H7 (cell line): ENCODE measurements at places on chromosomes 7 and 10. TPM values are rescaled to one million over a fixed set of nuclear protein-coding genes. Genes with fewer than 3 reads are reported as not detected.

GRCh38 chr7:132666071-132666773 lies 90.0 kb upstream of the PLXNA4 start:
- no peak for DNase-seq

ZNF736 gene
- total RNA-seq, result not detected in 2 replicates

DNA sequence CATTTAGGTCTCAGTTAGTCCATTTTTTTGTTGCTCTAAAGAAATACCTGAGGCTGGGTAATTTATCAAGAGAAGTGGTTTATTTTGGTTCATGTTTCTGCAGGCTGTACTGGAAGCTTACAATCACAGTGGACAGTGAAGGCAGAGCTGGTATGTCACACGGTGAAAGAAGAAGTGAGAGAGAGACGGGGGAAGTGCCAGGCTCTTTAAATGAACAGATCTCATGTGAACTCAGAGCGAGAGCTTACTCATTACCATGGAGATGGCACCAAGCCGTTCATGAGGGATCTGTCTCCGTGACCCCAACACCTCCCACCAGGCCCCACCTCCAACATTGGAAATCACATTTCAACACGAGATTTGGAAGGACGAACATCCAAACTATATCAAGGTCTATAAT lies 18.9 kb upstream of the PNLIPRP3 start:
- no peak for DNase-seq

PAX4 gene
- total RNA-seq, result 0.07 TPM in 1 of 2 replicates, not detected in the other

CFAP43 gene
- total RNA-seq, result 0.21 and 0.30 TPM in 2 replicates

NAT16 gene
- total RNA-seq, result 0.30 and 0.59 TPM in 2 replicates

BAZ1B gene
- total RNA-seq, result 44.6 and 57.9 TPM in 2 replicates

DNA sequence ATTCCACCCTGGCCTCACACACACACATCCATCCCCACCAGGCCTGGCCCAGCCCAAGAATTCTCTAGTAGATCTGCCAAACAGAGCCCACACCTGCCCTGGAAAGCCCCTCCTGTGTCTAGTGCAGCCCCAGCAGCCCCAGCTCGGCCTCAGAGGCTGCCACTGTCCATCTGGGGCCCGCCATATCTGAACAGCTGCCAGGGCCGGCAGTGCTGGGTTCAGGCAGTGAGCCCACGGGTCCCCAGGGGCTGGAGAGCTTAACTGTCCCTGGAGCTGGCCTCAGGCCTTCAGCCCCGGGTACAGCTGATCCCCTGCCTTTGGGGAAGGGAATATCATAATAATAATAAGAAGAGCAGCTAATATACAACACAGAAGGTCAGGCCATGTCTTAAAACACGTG lies 574 bp downstream of the MYL10 start:
- no peak for DNase-seq

ADAM12 gene
- total RNA-seq, result 0.11 and 0.66 TPM in 2 replicates

RPEL1 gene
- total RNA-seq, result not detected in 2 replicates

DNA sequence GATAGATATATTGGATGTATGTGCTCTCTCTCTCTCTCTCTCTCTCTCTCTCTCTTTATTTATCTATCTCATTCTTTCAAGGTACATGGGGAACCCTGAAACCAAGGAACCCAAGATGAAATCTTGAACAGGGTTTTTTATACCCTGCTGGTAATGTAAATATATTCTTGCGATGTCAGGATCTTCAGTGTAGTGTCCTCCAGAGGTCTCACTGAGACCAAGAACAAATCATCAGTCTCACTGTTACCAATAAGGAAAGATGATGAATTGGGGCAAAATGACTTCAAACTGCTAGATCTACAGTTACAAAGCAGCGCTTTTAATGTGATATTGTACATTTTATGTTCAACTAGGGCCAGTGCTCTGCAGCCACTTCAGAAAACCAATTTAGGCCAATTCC lies 423.5 kb downstream of the ANKRD7 start:
- DNase-seq, result no peak

DNA sequence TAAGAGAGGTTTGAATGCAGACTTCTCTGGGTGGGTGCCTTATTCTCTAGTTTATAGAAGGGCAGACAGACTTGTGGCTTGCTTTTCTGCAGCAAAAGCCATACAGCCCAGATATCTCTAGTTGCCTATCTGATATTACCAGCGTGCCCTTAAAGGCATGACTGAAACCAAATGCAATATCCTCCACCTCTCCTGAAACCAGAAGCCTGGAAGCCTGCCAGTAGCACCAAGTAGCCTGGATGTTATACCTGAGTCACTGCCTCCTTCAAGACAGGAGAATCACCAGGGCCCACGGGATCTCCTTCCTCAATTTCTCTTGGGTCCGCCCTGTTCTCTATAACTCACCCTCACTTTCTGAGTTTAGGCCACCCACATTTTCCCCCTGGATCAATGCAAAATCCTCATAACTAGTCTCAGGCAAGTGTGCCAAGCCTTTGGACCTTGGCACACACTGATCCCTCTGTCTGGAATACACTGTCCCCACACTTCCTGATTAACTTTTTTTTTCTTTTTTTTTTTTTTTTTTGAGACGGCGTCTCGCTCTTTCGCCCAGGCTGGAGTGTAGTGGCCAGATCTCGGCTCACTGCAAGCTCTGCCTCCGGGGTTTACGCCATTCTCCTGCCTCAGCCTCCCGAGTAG lies 638.4 kb downstream of the GALNT17 start:
- DNase-seq, result no peak

DNA sequence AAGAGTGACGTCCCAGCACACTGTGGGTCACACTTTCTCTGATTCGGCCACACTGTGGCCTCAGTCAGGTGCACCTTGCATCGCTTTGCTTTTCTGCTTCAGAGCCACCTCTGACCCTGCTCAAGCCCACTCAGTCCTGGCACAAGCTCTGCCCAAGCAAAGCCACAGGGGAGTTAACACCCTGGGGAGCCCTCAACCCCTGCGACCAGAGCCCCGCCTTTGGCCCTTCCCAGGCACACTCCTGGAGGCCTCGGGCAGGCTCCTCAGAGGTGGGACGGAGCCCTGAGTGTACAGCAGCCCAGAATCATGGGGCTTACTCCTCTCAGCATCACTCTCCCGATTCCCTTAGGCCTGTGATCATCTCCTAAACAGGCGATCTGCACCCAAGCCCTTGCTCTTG lies 71.0 kb downstream of the HIPK2 start:
- DNase-seq, result no peak

DNA sequence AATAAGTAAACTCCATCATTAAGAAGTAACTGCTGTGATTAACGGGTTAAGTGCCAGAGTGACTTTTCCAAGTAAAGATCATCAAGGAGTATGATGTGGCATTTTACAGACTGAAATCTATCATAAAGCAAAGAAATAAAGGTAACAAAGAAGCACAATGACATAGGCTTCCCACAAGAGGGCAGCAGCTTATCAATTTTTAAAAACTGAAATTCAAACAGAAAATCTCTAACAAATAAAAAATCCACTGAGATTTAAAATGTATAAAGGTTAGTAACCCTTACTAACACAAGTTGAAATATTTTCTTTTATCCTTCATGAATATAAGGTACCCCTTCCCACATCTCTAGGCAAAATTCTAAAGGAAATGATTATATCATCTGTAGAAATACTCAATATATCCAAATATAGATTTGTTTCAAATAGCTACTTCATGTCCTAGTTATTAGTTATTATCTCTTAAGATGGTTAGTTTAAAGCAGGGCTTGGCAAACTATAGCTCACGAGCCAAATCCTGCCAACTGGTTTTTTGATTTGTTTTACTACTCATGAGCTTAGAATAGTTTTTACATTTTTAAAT lies 29.2 kb downstream of the FAM3C start:
- DNase-seq, result no peak

AGMO gene
- total RNA-seq, result 0.63 and 1.1 TPM in 2 replicates

DNA sequence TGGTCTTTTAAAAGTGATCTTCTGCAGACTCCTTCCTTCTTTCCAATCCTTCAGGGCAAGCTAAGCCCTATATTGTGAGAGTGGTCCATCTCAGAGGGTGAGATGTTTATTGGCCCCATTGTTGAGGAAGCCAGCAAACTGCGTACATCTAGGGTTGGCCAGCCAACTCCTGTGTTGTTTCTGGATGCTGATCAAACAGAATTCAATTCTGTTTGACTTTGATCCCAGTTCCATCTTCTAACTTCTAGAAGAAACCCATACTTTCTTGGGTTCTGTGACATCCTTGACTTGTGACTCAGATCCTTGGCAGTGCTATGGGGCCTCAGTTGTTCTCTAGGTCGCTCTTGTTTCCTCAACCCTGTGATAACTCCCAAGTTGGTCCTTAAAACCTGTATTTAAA lies 116.2 kb downstream of the LSMEM1 start:
- DNase-seq, result no peak

DNA sequence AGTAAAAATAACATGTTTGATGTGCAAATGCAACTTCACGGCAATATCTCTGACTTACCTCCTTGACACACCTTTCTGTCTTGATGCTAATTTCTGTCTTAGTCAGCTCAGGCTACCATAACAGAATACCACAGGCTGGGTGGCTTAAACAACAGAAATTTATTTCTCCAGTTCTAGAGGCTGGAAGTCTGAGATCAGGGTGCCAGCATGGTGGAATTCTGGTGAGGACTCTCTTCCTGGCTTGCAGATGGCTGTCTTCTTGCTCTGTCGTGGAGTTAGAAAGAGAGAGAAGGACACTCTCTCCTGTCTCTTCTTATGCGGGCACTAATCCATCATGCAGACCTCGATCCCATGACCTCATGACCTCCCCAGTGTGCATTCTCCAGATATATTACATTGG lies 134.9 kb downstream of the VTI1A start:
- DNase-seq, result no peak

DNA sequence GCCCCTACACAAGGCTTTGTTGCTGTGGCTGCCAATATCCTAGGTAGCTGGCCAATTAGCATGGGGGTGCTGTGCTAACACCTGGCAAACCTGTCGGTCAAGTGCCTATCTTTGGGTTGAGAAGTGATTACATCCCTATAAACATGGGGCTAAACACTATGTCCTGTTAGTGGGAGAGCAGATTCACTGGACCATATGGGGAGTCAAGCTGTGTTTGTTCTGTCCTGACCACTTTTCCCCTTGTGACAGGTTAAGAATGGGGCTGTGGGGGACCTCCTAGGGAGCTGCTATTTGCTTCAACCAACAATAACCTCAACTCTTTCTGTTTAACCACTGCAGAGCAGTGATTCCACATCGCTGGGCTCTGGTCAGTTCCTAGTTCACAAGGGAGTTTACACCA lies 151.5 kb upstream of the AOAH start:
- DNase-seq, result no peak

DNA sequence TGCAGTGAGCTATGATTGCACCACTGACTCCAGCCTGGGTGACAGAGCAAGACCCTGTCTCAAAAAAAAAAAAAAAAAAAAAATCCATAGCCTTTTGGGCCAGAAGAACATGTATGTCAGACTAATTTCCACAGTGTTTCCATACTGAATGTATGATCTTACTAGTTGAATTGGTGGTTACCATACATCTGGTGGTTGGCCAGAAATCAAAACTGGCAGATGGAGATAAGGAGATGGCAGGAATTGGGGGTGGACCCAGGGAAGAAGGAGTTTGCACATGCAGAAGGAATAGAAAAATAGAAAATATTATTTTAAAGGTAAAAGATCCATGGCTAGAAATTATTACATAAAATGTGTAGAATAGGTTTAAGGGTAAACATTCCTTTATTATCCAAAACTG lies 3.7 kb upstream of the ATOH7 start:
- DNase-seq, result no peak

OR2A1 gene
- 0.74 TPM in 1 of 2 replicates, not detected in the other for total RNA-seq

UCMA gene
- not detected in 2 replicates for total RNA-seq

DNA sequence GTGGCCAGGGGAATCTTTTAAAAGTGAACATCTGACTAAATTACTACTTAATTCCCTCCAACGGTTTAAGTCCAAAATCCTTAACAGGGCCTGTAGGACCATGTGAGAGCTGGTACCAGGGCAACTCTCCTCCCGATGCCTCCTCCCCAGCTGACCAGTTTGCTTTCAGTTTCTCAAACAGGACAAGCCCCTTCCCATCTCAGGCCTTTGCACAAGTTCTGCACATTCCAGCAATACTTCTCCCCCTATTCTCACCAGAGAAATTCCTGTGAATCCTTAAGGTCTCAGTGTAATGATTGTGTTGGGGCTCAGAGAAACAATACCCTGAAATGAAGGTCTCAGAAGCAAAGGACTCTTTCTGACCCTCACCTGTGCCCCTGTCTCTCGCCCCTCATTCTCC lies 8.0 kb upstream of the CALHM1 start:
- no peak for DNase-seq

SGPL1 gene
- total RNA-seq, result 35.0 and 35.1 TPM in 2 replicates

- DNase-seq, result no peak
These were observed 161.4 kb downstream of the PIP4K2A start for GRCh38 chr10:22552888-22553378.

GRCh38 chr7:155422151-155422550 lies 35.8 kb upstream of the EN2 start:
- peak; percentile 34 for DNase-seq

GRCh38 chr7:72493850-72494661 lies 81.9 kb upstream of the CALN1 start:
- DNase-seq, result peak; percentile 67

NYAP1 gene
- 4.0 and 5.5 TPM in 2 replicates for total RNA-seq

DNA sequence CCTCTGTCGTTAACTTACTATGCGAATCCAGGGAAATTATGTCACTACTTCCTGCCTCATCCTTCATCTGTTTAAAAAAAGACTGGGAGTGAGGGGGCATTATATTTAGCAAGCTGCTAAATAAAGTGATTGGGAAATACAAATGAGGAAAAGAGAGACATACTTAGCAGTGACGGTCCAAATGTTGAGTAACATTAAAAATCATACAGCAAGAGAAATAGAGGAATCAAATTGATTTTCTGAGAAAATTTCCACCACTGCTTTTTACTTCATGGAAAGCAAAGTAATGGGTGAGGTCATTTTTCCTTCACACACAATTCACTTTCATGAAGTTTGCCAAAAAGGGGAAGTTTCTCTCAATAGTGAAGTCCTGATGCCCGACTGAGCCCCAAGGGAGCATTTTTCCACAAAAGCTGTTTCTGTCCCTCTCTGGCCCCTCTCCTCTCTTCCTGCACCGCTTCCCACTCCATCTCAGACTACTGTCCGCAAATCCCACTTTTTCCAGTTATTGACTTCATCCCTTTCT lies 61.9 kb upstream of the ADO start:
- no peak for DNase-seq

TCERG1L gene
- 4.4 and 5.4 TPM in 2 replicates for total RNA-seq

GRCh38 chr10:6275022-6275997 lies 72.6 kb downstream of the PFKFB3 start:
- DNase-seq, result peak; percentile 43

- no peak for DNase-seq
These were observed 45.0 kb upstream of the GRM3 start for GRCh38 chr7:86598721-86599120.

ZKSCAN1 gene
- total RNA-seq, result 9.0 and 17.0 TPM in 2 replicates

GNB2 gene
- 108 and 122 TPM in 2 replicates for total RNA-seq

DNA sequence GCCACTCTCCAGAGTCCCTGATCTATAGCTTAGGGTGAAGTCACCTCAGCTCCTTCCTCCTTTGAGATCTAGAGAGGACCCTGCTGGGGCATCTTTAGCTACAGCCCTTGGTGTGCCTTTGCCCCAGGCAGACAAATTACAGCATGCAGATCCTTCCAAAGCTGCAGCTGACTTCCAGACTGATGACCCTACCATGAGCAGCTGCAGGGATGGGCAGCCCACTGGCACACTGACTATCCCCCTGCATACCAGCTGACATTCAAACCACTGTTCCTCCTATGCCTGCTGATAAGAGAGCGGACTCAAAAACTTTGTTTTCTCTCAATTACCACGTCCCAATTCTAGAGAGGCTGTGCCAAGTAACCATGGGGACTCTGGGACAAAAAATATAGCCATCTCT lies 70.6 kb downstream of the COL13A1 start:
- DNase-seq, result no peak

TFEC gene
- not detected in 2 replicates for total RNA-seq

CDHR3 gene
- total RNA-seq, result 5.7 and 9.5 TPM in 2 replicates
